T-helper 2 cell (primary cell): ENCODE measurements at places on chromosomes 12 and 14.
A peak's percentile ranks its signal among the peaks of the same experiment; 100 is the strongest.

DNA sequence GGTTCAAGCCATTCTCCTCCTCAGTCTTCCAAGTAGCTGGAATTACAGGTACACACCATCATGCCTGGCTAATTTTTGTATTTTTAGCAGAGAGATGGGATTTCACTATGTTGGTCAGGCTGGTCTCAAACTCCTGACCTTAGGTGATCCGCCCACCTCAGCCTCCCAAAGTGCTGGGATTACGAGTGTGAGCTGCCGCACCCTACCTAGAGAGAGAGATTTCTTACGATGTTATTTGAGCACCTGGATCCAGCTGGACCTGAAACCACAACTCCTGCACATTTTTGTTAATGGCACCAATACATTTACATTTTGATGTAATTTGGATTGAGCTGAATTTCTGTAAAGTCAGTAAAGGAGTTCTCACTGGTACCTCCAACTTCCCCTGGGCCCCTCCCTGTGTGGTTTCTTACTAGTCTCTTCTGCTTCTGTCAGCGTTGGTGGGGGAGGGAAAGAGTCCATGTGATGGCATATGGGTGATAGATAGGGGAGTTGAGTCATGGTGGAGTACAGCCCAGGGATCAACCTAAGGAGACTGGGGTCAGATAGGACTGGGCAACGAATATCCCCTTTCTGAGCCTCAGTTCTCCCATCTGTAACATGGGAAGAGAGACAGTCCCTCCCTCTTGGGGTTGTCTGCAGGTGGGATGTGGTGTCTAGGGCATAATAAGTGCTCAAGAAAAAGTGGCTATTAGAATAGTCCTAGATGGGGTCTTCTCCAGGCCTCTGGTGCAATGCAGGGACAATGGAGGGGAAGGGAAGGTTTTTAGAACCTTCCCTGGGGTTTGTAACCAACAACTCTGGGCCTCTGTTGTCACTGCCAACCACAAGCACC, 83.3 kb upstream of the MED13L start:
- no peak for DNase-seq

DNA sequence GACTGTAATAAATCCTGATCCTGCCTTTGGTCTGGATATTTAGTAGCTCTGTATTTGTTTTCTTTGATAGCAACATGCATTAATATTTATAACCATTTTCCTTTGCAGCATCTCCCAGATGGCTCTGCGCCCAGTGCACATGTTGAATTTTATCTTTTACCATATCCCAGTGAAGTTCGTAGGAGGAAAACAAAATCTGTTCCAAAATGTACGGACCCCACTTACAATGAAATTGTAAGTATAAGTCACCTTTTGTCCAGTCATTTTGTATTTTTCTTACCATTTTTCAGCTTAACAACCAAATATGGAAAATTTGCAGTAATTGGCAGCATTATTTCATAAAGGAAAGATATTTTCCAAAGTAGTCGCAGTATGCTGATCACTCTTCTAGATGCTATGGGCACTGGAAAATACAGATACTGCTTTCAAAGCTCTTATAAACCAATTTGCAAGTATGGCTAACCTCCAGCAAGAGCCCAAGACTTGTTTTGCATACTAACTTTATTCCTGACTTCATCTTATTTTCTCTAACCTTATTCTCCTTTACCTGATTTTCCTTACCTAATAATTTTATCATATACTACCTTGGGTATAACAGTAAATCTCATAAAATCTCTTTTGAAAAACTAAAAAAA, 97.4 kb downstream of the PLCZ1 start:
- DNase-seq = no peak

GRCh38 chr12:11795913-11796459, 146.5 kb downstream of the ETV6 start:
- DNase-seq = no peak

- DNase-seq = no peak
Observed at GRCh38 chr12:79534029-79534867, 156.5 kb downstream of the PAWR start.

DNA sequence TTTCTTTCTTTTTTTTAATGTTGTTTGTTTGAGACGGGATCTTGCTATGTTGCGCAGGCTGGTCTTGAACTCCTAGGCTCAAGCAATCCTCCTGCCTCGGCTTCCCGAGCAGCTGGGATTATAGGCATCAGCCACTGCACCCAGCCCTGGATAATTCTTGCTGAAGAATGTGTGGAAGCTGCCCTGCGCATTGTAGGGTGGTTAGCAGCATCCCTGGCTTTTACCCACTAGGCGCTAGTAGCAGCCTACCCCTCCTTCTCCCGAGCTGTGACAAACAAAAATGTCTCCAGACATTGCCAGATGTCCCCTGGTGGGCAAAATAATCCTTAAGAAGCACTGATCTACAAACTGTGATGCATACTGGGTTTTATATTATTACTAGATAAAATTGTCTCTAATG, 6.6 kb downstream of the DCAF4 start:
- DNase-seq = no peak

DNA sequence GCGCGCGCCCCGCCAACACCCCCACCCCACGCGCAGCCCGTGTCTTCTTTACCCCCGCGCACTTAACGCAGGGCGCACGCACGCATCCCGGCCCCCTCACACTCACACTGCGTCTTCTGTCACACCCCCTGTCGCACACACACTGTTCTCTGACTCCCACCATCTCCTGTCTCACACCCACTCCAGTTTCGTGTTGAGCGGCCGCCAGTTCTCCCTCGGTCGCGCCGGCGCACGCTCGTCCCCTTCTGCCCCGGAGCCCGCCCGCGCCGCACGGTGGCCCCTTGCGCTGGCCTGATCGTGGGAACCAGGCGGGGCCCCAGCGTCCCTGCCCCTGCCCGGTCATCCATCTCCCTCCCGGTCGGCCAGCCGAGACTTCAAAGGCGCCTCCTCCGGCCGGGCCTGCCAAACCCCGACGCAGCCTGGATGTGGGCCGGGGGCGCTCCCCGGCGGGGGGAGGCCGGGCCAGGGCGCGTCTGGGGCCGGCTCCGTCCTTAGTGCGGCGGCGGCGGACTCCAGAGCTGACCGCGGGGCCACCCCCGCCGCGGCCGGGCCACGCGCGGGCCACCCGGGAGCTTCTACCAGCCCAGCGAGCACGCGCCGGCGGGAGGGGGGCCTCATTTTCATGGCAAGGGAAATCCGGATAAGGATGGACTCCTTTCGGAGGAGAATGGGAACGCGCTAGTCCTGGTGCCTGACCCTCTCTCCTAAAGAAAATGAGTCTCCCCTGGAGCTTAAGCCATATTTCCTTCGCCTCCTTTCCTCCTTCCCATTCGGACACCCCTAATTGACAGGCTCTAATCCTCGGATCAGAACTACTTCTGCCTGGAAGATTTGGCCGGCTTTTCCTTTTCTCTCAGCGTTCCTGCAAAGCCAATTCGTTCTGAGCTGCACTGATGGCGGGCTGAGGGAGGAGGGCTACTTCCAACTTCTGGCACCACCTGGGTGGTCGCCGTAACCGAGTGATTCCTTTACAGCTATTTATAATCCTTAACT, 82.0 kb upstream of the HMGA2 start:
- DNase-seq = no peak

- DNase-seq = no peak
Observed at GRCh38 chr12:131142891-131143657, 189.4 kb downstream of the ADGRD1 start.

DNA sequence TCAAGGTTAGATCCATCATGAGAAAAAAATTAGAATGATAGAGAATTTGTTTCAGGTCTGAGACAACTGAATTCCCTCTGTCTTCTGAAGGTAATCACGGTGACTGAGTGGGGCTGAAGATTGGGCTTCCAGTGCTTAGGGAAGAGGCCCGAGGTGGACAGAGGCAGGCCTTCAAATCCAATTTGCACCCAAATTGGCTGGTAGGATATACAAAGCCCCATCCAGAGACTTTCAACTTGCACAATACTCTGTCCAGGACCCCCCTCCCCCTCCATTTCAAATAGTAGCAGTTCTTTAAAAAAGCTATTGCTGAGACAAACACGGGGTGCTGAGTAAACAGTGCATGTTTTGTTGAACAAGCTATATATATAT, 3.6 kb upstream of the FOXG1 start:
- no peak for DNase-seq

GRCh38 chr12:3003357-3003992, 44.3 kb downstream of the TEAD4 start:
- no peak for DNase-seq

GRCh38 chr14:102088012-102088792, 1.4 kb upstream of the HSP90AA1 start:
- no peak for DNase-seq

DNA sequence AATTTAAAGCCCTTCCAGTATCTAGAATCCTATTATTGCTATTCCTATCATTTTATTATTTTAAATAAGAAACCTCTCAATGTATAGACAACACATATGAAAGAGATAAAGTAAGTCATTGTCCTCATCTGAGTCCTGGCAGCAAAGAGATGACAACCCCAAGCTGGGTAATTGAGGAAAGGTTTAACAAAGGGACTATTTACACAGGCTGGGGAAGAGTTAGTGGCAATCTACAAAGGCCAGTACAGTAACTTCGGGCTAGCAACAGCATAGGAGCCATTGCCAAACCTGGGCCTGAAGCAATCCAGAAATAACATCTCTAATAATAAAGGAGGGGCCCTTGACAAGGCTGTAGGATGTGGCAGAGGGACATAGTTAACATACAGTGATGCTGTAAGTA, 11.2 kb downstream of the PDE6H start:
- DNase-seq = no peak

GRCh38 chr12:71846322-71846940, 6.9 kb downstream of the TBC1D15 start:
- no peak for DNase-seq

GRCh38 chr12:121279071-121279375, 17.5 kb downstream of the CAMKK2 start:
- DNase-seq = no peak

DNA sequence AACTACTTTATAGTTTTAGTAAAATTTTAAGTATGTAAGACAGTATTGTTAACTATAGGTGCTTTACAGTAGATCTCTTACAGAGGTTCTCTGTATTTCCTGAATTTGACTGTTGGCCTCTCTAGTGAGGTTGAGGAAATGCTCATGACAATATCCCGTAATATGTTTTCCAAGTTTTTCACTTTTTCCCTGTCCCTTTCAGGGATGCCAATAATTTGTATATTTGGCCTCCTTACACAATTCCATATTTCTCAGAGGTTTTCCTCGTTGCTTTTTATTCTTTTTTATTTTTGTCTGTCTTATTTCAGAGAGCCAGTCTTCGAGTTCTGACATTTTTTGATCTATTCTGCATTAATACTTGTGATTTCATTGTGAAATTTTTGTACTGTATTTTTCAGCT, 233.7 kb upstream of the PDE3A start:
- DNase-seq = no peak

- no peak for DNase-seq
Observed at GRCh38 chr12:115320967-115321366, 637.0 kb upstream of the TBX3 start.

DNA sequence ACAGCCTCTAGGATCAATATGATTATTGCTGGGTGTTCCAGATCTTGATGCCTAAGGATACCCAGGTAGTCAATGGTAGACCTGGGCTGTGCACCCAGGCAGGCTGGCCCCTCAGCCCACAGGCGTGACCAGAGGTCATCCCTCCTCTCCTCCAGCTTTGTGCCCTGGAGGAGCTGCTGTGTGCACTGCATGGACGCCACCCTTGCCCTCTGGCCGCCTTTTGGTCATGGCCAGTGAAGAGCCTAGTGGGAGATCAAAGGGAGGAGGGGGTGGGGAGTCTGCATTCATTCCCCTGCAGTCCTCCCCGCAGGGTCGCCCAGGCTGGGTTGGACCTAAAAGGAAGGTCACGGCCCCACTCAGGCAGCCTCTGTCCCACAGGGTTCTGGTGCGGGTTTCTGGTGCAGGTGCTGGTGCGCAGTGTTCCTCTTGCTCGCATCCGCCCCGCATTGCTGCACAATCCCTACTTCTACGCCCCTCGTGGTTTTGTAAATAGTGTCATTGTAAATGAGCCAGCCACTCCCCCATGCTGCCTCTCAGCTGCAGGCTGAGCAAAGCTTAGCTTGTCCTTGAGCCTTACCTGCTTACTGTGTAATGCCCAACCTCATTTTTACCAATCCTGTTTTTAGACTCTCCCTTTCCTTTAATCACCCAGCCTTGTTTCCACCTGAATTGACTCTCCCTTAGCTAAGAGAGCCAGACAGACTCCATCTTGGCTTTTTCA, 55.3 kb downstream of the PSMA6 start:
- no peak for DNase-seq

GRCh38 chr14:28987516-28987915, 220.9 kb downstream of the FOXG1 start:
- no peak for DNase-seq

GRCh38 chr14:61491876-61492434, 170.6 kb downstream of the PRKCH start:
- DNase-seq = no peak

GRCh38 chr14:54686219-54686870, 119.4 kb downstream of the SAMD4A start:
- no peak for DNase-seq

- no peak for DNase-seq
Observed at GRCh38 chr12:51070004-51070403, 13.4 kb downstream of the CSRNP2 start.

GRCh38 chr14:99875836-99876235, 82.6 kb downstream of the EML1 start:
- no peak for DNase-seq

DNA sequence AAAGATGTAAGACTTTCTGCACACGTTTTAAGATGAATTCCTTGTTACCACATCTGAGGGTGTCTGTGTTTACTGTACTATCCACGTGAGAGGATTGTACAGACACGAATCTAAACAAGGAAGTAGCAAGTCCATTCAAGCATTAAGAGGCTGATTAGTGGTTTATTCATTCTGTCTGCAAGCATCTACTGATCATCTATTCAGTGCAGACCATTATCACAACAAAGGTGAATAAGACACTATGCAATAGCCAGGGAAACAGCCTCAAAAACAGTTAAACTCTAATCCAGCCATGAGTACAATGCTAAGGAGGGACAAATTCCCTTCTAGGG, 111.6 kb upstream of the PZP start:
- no peak for DNase-seq

DNA sequence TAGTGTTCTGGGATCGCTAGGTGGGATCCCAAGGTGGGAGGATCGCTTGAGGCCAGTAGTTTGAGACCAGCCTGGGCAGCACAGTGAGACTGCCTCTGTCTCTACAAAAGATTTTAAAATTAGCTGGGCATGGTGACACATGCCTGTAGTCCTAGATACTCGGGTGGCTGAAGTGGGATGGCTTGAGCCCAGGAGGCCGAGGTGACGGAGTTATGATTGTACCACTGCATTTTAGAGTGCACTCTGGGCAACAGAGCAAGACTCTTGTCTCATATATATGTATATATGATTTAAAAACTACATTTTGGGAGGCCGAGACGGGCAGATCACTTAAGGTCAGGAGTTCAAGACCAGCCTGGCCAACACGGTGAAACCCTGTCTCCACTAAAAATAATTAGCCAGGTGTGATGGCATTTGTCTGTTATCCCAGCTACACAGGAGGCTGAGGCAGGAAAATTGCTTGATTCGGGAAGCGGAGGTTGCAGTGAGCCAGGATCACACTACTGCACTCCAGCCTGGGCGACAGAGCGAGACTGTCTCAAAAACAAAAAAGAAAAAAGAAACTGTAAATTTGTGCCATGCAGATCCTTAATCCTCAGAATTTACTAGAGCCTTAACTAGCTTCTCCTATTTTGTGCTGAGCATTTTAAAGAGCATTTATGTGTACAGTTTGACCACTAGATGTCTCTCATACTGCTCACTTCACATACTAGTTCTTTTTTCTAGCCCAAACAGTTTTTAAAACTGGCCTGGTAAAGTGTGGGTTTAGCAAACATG, 114.8 kb downstream of the MON2 start:
- peak; percentile 13 for DNase-seq

- DNase-seq = no peak
Observed at GRCh38 chr12:125032466-125033152, 32.6 kb upstream of the AACS start.
